Stimulated activated naive CD8-positive, alpha-beta T cell treated with anti-CD3 and anti-CD28 coated beads, Interleukin-15, amount 100 ng/mL, for 72 hours (primary cell): ENCODE measurements at places on chromosomes 7 and 10.
A peak's percentile ranks its signal among the peaks of the same experiment; 100 is the strongest.

GRCh38 chr7:25037325-25037724 lies 57.3 kb upstream of the OSBPL3 start:
- no peak for DNase-seq

DNA sequence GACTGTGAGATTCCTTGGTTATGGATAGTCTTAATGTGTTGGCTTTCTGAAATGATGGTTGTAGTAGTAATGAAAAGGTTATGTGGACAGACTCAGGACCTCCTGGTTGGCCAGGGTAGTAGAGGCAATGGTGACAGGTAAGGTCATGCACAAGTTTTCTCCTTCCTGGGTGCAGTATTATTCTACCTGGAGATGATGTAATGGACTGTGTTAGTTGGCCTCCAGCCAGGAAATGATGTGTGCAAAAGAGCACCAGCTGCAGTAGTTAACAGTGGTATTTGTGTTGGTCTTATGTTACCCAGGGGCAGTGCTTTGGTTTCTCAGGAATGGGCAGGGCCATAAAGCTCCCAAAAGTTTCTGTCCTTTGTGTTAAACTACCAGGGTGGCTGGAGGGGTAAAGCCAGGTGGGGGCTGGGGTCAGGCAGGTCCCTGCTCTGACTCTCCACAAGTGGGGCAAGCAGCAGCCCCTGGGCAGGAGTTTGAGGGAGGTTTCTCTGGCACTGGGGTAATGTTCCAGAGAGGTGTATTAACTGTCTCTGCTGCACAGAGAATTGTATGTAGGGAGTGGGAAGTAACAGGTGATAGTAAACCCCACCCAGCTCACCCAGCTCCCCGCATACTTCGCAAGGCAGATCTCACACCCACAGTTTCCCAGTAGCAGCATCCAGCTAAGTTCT lies 36.3 kb downstream of the GPR22 start:
- DNase-seq: no peak

DNA sequence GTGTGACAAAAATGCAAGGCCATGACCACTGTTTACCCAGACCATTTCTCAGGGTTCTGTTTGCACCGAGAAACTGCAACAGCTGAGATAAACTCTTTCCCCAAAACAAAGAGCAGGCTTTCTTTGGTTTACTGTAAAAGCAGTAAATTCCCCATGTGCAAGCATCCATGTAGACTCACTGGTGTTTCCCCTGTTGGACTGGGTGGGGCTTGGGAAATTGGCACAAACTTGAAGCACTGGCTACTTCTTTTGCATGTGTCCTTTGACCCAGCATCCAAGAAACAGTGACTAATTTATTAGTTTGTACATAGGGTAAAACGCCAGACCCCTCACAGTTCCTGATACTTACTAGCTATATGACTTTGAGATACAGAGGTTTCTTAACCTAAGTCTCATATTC lies 12.3 kb downstream of the IQUB start:
- no peak for DNase-seq

DNA sequence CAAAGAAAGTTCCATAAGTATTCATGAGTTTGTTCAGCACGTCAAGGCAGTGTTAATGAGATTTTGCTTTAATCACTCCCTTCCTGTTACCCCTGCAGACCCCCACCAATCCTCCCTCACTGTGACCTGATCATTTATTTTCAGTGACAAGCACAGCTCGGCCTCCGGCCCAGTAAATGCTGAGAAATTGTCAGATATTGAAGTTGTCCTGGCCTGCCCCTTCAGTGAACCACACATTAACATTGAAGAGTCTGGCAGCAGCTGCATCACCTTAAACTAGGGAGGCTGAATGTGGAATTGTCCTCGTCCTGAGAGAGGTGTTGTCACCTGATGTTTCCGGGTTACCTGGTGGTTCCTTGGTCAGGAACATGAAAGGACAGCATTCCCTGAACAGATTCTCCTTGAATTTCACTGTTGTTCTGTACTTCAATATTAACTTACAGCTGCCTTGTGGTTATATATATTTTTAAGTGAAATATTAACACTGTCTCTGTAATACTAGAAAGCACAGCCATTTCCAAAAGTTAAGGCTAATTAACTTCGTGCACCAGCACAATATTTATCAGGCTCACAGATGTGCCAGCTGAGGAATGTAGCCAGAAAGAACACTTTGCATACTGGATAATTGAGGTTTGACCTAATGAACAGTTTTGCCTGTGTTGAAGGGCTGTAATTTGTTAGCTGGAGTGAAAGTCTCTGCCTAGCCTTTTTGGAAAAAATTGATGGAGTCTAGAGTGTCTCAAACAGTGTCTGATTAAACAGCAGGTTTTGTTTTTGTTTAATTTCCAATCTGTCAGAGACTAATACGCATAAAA lies 265.3 kb downstream of the HDAC9 start:
- no peak for DNase-seq

DNA sequence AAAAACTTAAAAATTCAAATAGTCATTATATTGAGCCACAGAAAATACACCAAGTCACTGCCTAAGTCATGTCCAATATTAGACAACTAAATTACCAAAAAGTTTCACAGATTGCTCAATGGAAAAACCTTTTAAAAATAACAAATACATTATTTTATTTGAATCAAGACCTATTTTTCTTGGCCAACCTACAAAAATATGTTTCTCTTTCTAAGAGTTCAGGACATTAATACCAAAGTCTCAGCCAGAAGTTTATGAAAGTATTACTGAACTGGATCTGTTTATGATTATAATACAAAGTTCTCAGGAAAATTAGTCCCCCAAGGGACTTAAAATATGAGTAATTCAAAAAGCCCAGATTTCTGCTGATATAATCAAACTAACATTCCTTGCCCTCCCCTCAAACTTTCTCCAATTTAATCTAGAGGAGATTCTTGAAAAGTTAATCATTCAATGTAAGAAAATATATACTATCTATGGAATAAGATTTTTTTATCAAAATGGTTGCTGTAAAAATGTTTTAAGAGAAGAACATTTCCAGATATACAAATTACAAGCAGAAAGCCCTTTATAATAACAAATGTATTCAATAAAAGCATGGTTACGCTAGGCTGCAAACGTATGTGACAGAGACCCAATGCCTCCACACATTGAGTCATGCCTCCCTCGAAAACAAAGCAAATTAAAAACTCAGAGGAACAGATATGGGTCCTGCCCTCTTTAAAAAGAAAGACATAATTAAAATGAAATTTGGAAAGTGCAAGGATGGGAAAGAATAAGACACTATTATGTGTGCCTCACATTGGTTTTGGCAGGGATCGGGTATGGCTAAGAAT lies 381.6 kb downstream of the PARD3 start:
- DNase-seq: no peak

GRCh38 chr7:42561797-42562196 lies 324.8 kb upstream of the GLI3 start:
- DNase-seq: no peak

GRCh38 chr10:25451401-25451800 lies 276.6 kb downstream of the GPR158 start:
- DNase-seq: no peak

DNA sequence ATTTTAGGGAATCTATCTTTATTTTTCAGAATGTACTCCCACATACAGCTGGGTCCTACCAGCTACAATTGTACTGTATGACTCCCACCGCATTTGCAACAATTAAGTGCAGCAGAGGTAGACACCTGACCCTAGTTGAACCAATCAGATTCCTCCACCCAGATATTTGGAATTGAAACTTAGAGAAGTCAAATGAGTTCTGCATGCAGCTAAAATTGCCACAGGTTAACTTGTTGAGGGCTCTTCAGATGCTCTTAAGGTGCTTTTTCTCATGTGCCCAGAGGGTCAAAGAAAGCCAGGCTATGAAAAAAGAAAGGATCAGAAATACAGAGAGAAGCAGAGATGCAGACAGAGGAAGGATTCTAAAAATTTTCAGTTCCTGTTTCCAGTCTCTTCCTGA lies 68.0 kb upstream of the TES start:
- no peak for DNase-seq

- DNase-seq: peak; percentile 88
Measured at GRCh38 chr10:6163364-6164270, 39.1 kb upstream of the PFKFB3 start.

GRCh38 chr10:380313-380940 lies 245.2 kb downstream of the ZMYND11 start:
- no peak for DNase-seq

DNA sequence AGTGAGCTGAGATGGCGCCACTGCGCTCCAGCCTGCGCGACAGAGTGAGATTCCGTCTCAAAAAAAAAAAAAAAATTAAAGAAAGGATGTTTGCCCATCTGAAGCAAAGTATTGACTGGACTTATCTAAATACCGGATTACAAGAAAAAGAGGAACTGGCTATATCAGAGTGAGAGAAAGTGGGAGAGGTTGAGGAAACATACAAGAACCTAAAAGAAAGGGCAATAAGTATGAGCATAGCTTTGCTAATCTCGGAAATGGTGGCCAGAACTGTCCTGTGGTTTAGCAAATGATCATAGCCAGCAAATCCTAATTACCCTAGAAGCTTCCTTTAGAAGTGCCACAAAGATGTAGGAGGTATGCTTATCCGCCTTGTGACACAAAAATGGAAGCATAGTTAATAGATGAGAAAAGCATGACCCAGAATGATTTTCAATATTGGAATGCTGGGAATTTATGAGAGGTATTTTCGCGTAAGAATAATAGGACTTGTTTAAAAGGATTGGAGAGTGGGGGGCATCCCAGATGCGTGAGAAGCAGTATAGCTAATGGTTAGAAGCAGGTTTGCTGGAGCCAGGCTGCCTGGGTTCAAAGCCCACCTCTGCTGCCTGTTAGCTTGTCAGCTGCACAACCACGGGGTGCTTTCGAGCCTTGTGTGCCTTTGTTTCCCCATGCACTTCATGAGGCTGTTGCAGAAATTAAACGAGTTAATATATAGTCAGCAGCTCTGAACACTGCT lies 1.2 kb upstream of the GTPBP4 start:
- DNase-seq: no peak
